ENCODE measurements at places on chromosomes 4 and X.

DNA sequence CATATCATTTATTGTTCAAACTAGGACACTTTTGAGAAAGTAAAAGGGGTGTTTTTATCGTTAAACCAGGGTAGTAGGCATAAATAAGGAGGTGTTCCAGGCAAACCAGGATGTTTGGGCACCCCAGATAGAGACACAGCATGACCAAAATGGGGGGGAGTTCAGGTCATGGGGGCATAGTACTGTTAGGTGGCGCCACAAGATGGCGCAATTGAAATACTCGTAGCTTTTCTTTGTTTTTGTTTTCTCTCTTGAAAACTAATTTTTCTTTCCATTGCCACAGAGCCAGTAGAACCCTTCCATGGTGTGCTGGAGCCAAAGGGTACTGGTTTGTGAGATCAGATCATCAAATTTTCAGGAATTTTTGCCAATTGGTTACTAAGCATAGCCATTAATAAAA lies 283.4 kb downstream of the BCOR start:
- DNase-seq, result peak; percentile 1

GRCh38 chrX:68411729-68412128 lies 21.6 kb downstream of the OPHN1 start:
- no peak for DNase-seq

- DNase-seq, result no peak
Measured at GRCh38 chr4:55030589-55030988, 94.8 kb downstream of the KDR start.

DNA sequence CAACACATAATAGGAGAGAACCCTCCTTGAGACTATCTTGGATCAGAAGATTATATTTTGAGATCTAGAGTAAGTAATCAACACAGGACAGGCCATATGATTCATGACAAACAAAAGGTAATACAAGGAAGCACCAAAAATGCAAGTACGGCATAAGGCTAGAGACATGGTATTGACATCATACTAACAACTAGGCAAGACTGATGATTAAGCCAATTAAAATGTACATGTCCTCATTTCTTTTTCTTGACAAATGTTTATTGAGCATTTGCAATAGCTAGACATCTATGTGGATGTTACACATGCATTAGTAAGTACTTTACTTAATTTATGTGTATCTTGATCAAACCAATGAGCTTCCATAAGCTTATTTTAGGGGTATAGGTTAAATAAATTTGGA lies 695.7 kb upstream of the GALNTL6 start:
- DNase-seq, result no peak

GRCh38 chrX:41118156-41118555 lies 32.9 kb downstream of the USP9X start:
- DNase-seq, result no peak

DNA sequence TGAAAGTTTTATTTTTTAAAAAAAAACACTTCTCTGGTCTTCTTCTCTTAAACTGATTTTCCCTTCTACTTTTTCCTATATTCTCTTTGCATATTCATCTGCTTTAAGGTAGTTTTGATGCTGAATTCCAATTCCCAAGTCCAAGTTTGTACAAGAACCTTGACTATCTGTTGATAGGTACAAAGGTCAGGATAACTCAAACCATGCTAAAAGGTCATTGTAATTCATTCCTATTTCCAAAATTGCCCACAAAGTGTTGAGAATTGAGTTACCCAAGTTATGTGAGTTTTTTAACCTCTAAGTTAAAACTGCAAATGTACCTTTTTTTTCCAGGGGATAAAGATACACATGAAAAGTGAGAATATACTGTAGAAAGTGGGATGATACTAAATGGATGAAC lies 46.1 kb upstream of the TMEM192 start:
- no peak for DNase-seq

DNA sequence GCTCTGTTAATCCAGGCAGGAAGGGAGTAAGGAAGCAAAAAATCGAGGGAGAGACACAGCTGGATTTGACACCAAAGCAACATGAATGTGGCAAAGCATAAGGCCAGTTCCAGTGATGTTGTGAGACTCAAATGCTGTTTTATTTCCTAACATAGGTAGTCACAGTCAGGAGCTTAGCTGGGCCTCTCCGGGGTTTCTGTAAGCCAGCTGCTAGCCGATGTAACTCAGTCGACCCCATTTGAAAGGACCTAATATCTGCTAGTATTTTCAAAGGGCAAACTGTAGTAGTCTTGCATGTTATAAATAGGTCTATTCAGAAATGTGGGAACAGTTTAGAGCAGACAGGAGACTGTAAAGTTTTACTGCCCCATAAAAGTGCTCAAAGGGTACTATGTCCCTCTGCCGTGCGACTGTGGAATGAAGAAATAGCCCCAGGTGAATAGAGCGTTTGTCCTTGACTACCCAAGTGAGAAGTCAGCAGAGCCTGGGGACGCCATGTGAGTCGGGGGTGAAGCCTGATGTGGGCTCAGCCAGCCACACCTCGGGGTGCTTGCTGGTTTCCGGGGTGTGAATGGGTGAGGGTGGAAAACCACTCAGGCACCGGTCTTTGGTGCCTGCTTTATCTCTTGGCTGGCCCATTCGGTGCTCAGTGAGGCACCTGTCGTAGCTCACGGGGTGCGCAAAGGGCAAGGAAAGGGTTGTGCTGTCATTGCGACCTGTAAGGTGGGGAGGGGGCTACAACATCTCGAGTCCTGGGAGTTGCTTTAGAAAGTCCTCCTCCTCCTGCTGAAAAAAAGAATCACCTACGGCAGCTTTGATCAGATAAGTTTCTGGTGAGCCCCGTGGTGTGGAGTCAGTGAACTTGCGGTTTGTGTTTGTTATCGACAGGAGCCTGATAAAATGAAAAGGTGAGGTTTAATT lies 745 bp downstream of the TRIM2 start:
- DNase-seq, result no peak

DNA sequence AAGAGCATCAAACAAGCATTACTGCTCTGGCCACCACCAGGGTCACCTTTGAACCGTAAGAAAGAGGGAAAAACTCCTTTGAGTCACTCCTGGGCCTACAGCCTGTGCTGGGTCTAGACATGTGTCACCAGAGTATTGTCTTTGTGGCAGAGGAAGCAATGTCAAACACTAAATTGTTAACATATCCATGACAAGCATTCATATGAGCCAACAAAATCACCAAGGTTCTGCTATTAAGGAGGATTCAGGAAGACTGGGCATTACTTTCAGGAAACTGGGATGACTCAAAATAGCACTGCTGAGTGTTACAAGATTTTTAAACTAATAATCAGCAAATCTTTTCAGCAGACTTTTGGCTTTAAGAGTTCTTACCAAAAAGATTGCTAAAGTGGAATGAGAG lies 28.1 kb downstream of the LGI2 start:
- DNase-seq, result no peak

DNA sequence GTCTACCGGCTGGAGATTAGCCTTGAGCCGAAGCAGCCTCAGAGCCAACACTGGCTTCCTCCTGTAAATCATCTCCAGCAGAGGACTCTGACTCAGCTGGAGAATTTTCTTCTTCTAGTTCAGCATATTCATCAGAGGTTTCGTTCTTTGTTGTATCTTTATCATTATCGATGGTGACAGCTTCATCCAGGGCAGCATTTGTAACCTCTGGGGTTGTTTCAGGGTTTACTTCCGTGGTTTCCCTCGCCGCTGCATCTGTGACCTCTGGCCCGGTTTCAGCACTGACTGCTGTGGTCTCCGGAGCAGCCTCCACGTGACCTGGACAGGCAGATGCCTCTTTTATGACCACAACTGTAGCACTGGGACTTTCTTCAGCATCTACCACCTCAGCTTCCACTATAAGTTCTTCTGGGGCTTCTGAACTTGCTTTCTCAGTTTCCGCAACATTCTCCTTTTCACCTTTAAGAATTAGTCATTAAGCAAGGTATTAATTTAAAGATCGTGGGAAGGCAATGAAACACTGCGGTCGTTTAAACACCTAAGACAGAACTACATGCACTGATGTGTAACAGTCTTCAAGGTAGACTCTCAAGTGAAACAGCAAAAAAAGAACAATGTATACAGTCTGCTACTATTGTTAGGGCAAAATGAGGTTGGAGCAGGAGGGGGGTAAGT lies 13.3 kb downstream of the MGARP start:
- peak; percentile 84 for DNase-seq

DNA sequence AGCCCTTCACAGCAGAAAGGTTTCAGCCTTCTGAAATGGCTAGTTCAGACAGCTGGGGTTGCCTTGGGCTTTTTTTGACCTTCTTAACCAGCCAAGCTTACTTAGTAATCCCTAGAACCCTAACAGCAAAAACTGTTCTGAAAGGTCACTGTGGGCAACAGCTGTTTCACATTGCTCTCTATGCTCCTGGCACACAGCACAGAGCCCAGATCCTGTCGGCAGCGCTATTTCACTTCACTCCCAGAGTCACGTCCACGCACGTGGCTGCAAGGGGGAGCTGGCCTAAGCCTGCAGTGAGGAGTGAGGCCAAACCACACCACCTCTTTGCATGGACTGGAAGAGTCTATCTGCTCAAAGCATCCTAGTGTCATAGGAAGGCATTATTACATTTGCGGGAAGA lies 32.0 kb upstream of the STS start:
- no peak for DNase-seq

Data from GF-D8 (cell line).